Myocyte (in vitro differentiated cells): ENCODE measurements at places on chromosomes 13 and 19. TPM values are rescaled to one million over a fixed set of nuclear protein-coding genes. Genes with fewer than 3 reads are reported as not detected.

- DNase-seq = no peak
These were observed 48.4 kb downstream of the USPL1 start for GRCh38 chr13:30666113-30666512.

DNA sequence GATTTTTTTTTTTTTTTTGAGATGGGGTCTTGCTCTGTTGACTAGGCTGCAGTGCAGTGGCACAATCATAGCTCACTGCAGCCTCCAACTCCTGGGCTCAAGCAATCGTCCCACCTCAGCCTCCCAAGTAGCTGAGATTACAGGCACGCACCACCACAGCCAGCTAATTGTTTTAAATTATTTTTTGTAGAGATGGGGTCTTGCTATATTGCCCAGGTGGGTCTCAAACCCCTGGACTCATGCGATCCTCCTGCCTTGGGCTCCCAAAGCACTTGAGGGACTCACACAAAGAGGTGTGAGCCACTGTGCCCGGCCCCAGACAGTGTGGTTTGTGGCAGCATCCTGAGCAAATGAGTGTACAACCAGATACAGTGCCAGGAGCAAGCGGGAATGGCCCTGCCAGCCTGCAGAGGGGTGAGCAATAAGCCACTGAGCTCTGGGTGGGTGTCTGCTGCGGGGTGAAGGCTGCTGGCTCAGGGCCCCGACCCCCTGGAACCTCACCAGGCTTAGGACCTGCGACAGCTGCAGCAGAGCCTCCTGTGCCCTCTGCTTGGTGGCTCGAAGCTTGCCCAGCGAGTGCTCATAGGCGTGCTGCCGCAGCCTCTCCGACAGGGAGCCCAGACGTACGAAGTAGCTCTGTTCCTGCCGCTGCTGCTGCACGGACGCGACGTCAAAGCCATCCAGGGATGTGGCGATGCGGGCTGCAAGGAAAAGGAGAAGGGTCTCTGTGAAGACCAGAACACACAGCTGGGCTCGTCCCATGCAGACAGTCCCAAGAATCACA lies 15.9 kb upstream of the TICAM1 start:
- peak; percentile 91 for DNase-seq

The ARHGAP35 gene
- total RNA-seq = 30.5 and 31.0 TPM in 2 replicates

The KLK10 gene
- total RNA-seq = not detected in 2 replicates

The GGN gene
- total RNA-seq = 0.36 and 0.59 TPM in 2 replicates

The ONECUT3 gene
- total RNA-seq = not detected in 2 replicates

The RTBDN gene
- total RNA-seq = not detected in 2 replicates

The NPAS1 gene
- total RNA-seq = 1.7 and 2.0 TPM in 2 replicates
